G401 (cell line): ENCODE measurements at places on chromosomes 2 and 18. TPM values are rescaled to one million over a fixed set of nuclear protein-coding genes. Genes with fewer than 3 reads are reported as not detected.

ANKRD30B gene
- not detected in 2 replicates for total RNA-seq

CNGA3 gene
- total RNA-seq = not detected in 2 replicates

FASTKD2 gene
- 61.0 and 85.5 TPM in 2 replicates for total RNA-seq

FTCDNL1 gene
- 0.10 TPM in 1 of 2 replicates, not detected in the other for total RNA-seq

DNA sequence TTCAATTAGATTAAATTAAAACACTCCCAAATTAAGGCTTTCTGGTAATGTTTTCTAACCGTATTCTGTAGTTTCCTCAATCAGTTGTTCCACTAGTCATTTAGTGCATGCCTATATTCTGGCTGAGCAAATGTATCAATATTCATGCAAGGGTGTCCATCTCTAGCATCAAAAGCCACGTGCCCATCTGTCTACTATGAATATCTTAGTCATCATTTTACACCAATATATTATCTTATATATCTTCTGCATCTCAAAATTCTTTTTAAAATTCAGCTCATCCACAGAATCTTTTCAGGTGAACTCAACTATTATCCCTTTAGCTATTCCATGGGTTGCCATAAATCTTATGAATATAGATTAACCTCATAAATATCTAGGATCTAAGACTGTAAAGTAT, 488.2 kb downstream of the PARD3B start:
- DNase-seq = no peak

CYP27A1 gene
- not detected in 2 replicates for total RNA-seq

DNA sequence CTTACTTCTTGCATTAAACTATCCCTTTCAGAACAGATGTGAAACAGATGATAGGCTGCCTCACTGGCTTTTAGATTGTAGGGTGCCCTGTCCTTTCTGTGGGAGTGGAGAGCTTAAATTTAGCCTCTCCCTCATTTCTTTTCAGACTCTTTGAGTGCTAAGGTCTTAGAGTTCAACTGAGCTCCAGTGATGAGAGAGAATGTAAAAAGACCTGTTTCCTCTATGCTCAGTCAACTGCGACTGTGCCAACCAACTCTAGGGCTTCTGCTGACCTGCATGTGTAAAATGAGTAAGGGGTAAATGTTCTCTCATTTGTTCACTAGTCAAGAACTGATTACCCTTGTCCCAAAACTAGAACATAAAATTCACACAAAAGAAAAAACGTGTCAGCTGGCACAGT, 104.8 kb upstream of the TGFA start:
- no peak for DNase-seq

GGCX gene
- 27.0 and 28.4 TPM in 2 replicates for total RNA-seq

VAMP5 gene
- total RNA-seq = 0.85 and 1.9 TPM in 2 replicates

GRCh38 chr2:6052649-6053048, 360.5 kb downstream of the SOX11 start:
- no peak for DNase-seq

CLASP1 gene
- total RNA-seq = 22.0 and 30.6 TPM in 2 replicates

DNA sequence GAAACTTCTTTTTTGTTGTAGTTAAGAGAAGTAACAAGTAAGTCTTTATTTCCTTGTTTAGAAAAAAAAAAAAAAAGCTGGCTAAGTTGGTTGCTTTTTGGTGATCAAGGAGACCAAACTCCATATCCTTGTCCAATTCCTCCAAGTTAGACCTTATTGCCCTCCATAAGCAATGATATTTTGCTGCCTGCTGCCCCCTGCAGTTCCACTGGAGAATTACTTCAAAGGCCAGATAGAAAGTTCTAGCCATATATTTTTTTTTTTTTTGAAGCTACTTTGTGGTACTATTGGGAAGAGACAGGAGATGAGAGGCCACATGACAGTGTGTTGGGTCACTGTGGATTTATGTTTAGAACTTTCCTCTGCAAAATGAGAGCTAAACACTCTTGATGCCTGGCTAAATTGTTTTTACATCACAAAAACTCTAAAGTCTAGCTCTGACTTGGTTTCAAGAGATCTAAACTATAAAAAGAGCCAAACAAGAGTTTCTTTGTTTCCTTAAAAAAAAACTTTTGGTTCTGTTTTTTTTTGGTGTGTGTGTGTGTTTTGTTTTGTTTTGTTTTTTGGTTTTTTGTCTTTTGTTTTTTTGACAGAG, 80.7 kb upstream of the RASGRP3 start:
- DNase-seq = no peak

DNA sequence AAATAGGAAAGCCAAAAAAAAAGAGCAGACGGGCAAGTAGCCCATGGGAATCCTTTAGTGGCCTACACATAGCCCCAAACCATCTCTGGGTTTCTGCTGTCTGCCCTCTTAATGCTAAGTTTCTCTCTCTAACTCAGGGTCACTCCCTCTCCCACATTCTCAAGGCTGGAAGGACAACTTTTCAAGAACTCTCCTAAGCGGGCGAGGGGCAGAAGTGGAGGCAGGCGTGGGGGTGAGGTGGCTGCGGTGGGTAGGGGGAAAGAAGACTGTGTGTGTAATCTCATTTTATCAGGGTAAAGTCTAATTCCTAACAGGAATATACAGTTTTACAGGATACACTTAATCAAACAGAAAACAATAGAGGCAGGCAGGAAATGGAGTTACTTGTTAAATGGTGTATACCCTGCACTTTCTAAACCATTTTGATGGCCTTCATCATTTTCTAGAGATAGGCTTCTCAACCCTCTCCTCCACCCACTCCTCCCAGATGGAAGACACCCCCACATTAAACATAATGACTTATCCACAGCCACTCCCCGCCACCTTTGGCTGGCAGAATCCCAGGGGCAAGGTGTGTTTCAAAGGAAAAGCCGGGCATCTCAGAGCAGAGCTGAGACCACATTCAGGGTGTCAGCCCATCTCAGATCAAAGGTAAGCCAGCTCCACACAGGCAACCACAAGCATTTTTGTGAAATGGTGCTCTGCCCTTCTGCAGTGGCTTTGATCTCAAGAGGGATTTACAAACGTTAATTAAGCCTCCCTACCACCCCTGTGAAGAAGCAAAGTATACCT, 6.8 kb downstream of the SMAD7 start:
- DNase-seq = peak; percentile 12

XIRP2 gene
- total RNA-seq = not detected in 2 replicates

DNA sequence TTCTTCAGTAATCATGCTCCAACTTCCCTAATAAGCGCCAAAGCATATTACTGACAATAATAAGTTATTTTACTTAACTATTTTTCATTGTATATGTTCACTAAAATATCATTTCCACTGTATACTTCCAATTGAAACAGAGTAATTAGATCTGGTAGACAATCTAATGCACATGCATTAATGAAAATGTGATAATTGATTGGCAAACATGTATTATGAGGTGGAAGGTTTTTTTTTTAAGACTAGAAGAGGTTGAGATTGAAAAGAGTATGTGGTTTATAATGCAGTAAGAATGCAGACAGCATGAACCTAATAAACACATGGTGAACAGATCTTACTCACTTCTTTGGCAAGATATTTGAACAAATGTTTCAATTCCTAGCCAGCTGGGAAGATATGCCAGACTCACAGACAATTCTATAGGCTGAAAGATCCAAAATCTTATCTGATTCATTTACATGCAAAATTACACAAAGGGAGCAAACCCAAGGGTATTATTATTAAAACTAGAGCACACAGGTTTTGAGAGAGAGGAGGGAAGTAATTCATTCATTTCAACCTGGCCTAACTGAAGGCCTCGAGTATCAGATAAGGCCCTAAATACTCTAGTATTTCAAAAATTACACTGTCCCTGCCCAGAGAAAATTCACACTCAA, 2.8 kb downstream of the NCKAP1 start:
- peak; percentile 42 for DNase-seq

DNA sequence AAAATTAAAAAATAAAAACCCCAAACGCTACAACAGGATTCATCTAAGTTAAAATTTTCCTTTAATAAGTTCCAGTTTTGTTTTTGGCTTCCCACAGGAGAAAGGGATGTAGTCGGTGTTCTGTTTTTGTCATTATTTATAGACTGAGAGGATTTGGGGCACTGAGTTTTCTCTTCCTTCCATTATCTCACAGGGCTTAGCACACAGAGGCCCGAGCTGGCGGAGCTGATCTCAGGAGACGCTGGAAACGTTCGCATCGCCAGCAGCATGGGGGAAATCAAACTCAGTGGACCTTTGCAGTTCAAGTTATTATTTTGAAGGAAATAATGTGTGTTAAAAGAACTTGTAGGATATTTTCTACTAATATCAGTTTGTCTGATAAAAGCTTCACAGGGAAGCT, 669.7 kb upstream of the SALL3 start:
- DNase-seq = no peak

TEKT4 gene
- not detected in 2 replicates for total RNA-seq

- DNase-seq = no peak
These were observed 87.2 kb downstream of the LNPK start for GRCh38 chr2:175914846-175915245.

- DNase-seq = no peak
These were observed 61.7 kb upstream of the EPC2 start for GRCh38 chr2:148582679-148583511.

COLEC12 gene
- total RNA-seq = 0.86 and 2.4 TPM in 2 replicates

- no peak for DNase-seq
These were observed 674 bp downstream of the EVX2 start for GRCh38 chr2:176082824-176083751.

DNA sequence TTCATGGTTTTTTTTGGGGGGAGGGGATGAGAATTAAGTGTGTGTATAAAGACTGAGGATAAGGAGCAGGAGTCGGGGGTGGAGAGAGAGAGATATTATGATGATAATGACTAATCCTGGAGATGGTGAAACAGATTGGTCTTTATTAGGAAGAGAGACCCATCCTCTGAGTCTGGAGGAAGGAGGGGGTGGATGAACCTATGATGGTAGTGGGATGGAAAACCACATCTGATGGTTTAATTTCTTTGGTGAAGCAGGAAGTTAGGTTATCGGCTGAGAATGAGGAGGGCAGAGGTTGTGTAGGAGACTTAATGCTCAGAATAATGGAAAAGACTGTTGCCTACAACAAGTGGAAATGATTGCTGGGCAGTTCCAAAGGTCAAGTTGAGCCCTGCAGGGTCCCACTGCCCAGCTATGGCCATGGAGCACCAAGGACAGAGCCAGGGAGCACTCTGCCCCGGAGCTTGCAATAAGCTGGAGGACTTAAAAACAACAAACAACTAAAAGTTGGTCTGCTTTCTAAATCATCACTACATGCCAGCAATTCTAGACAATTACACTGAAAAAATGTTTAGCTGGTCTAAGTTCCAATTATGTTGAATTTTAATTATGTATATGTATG, 7.9 kb downstream of the SLC16A14 start:
- DNase-seq = no peak

DNA sequence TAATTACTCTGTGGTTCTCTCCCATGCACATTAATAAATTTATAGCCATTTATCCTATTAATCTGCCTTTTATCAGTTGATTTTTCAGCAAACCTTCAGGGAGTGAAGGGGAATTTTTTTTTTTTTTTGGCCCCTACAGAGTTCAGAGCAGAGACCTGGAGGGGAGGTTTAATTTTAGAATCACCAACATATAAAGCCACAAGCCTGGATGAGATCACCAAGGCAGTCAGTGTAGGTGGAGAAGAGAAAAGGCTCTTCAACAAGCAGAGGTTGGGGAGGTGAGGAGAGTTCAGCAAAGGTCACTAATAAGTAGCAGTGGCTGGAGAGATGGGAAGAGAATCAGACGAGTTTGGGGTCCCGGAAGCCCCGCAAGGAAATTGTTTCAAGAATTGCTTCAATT, 48.4 kb upstream of the SPTBN1 start:
- no peak for DNase-seq

DNA sequence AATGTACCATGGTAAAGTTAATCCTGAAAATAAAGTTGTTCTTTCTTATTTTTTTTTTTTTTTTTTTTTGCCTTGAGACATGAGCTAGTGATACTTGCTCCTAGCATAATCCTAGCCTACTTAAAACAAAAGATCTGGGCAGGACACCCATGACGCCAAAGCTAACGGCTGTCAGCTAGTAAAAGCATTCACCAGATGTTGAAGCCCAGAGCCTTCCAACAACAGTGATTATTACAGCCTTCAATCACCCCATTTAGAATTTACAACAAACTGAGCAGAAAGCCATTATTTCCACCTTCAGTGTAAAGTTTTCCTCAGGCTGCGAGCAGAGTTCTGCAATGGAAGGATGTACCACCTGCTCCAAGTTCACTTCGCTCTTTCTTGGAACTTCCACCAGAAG, 259.5 kb downstream of the SP3 start:
- DNase-seq = no peak

EFHD1 gene
- 2.4 and 4.2 TPM in 2 replicates for total RNA-seq

OTX1 gene
- total RNA-seq = 0.68 and 0.81 TPM in 2 replicates

GRCh38 chr2:33606622-33607021, 7.5 kb upstream of the FAM98A start:
- DNase-seq = no peak

GRCh38 chr2:241547781-241548450, 10.6 kb upstream of the BOK start:
- DNase-seq = no peak

DNA sequence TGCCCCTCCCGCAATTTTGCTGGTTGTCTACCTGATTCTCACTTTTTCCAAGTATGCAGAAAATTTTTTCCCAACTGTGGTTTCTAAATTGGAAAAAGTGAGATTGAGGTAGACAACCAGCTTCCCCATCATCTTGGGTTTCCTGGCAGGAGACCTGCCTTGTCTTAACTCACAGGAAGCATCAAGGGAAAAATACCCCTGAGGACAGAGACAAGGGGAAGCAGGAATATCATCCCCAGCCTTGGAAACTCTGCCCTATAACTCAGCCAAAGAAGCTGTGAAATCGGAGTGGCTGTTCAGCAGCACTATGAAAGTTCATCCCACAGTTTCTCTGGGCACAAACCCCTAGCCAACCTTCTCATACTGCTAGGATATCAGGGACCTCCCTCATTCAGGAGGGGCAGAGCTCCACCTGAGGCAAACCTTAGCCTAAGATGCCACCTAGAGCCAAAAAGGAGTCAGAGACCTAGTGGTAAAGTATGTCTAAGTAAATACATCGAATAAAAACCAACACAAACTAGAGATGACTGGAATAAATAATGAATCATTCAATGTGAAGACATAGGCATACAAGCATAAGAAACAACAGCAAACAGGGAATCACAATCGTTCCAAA, 68.2 kb downstream of the ZSWIM2 start:
- DNase-seq = peak; percentile 44

GRCh38 chr18:74818516-74819175, 221.0 kb downstream of the ZNF407 start:
- no peak for DNase-seq

DNA sequence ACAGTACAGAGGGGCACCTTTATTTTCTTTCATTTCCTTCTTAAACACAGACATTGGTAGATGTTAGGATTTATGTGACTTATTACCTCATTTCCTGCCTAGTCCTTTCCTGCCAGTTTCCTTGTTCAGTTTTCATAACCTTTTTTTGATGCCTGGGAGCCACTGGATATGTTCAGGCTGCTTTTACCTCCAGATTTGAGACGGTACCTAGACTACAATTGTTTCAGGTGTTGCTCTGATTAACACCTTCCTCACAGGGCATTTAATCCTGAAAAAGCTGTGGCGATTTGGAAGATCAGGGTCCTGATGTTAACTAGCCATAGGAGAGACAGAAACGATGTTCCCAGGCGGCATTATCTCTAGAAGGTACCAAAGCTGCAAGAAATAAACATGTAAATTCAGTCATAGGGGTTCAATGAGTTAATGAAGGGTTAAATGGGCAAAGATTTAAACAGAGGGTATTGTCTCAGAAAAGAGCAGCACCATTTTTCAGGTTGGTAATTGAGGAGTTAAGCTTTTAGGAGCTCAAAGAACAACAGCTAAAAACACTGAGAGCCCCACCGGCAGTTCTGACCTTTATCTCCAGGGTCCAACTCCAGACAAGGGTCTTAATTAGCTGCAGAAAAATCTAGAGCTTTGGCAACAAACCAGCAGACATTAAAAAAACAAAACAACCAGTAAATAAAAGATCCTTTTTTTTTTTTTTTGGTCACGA, 93.3 kb downstream of the HRH4 start:
- peak; percentile 38 for DNase-seq

MIB1 gene
- 36.1 and 66.7 TPM in 2 replicates for total RNA-seq

ANKRD30BL gene
- not detected in 2 replicates for total RNA-seq

PROKR1 gene
- total RNA-seq = not detected in 2 replicates
